K562 (cell line): ENCODE measurements at places on chromosomes 5 and 9. TPM values are rescaled to one million over a fixed set of nuclear protein-coding genes. Genes with fewer than 3 reads are reported as not detected.

Gene CYSRT1
- polyA plus RNA-seq: 0.15 and 1.4 TPM in 2 replicates

Gene CDC20B
- not detected in 2 replicates for polyA plus RNA-seq

Gene LRRC19
- polyA plus RNA-seq: not detected in 2 replicates

DNA sequence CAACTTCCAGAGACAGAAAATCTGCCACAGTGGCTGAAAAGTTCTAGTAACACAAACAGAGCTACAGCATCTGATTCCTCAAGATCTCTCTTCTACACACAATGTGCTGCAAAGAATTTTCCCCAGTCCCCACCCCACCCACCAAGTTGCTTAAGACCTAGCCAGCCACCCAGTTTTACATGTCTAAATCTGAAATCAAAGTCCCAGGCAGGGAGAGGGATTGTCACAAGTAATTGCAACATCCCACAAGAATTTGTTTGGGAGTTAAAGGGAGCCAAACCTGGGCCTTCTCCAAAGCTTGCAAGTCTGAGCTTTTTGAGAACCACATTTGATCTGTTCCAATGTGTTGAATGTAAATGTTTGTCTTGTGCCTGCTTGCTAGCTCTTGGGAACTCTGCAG is 15.5 kb downstream of the IGIP start:
- no peak for DNase-seq

DNA sequence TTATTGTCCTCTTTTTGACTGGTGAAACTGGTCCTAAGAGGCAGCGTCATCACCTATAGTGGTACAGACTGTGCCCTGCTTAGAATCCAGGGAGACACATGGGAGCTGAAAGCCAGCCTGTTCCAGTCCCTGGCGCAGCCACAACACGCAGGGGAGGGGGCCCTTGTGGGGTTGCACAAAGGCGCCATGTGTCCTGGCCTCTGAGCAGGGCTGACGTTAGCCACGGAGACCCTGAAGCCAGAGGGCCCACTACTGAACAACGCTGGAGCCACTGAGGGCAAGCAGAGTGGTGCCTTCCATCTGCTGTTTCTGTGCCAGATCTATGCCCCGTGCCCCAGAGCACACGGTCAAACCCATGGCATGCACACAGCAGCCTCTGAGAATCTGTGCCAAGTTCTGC is 147.3 kb downstream of the ACTL7B start:
- no peak for DNase-seq

DNA sequence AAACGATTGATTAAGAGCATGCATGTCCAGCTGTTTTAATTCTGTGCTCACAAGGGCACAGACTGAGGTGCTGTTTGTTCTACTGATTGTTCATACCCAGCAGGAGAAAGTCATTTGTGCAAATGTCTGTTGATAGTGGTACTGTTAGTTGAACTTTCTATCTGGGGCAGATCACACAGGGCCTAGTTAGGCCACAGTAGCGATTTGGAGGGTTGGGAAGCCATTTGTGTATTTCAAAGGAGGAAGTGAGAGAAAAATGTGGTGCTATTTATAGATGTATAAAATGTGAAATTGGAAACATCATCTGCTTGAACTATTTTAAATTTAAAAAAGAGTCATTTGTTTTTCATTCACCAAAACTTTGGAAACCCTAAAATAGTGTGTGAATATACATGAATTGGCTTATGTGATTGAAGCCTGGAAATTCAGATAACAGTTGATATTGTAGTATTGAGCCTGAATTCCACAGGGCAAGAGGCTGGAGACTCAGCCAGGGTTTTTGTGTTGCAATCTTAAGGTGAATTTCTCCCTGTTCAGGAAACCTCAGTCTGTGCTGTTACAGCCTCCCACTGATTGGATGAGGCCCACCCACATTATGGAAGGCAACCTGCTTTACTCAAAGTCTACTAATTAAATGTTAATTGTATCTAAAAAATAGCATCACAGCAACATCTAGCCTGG is 162.0 kb upstream of the CDKN2B start:
- DNase-seq: no peak

Gene THOC3
- 147 and 152 TPM in 2 replicates for polyA plus RNA-seq

Gene MAMDC2
- not detected in 2 replicates for polyA plus RNA-seq

Gene CD14
- polyA plus RNA-seq: 0.32 and 1.0 TPM in 2 replicates

DNA sequence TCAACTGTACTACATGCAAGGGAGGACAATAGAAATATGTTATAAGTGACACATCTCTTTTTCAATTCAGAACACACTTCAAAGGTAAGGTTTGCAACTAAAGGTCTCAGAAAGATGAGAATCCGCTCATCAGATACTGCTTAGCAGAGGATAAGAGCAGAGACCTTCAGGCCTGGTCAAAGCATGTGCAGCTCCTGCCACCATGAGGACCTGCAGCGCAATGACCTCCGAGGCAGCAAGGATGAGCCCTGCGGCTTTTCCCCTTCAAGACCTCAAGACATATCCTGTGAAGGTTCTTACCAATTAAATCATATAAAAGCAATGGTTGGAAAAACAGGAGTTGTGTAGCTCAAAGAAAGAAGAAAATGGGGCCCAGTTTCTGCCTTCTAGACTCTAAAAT is 135.8 kb downstream of the TRIM36 start:
- no peak for DNase-seq

Gene PCDHGA6
- 0.08 and 0.24 TPM in 2 replicates for polyA plus RNA-seq

Gene STPG3
- polyA plus RNA-seq: not detected in 2 replicates

GRCh38 chr9:26462213-26462612 is 430.4 kb downstream of the CAAP1 start:
- DNase-seq: no peak

Gene SLC6A7
- not detected in 2 replicates for polyA plus RNA-seq

DNA sequence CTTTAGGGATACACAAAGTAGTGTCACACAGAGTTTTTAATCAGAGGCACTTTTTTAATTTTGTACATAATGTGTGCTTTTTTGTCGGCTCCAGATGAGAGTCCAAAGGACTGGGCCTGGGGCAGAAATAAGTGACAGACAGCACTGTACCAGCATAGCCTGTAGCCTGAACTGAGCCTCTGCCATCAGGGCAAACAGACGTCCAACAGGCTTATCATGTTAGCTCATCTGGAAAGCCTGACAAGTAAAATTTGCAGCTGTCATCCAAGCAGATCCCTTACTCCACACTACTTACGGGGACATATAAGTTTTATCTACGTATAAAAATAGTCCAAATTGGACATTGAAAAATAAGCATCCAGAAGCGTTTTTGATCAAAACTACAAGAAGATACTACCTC is 233.1 kb upstream of the GAS1 start:
- DNase-seq: no peak

DNA sequence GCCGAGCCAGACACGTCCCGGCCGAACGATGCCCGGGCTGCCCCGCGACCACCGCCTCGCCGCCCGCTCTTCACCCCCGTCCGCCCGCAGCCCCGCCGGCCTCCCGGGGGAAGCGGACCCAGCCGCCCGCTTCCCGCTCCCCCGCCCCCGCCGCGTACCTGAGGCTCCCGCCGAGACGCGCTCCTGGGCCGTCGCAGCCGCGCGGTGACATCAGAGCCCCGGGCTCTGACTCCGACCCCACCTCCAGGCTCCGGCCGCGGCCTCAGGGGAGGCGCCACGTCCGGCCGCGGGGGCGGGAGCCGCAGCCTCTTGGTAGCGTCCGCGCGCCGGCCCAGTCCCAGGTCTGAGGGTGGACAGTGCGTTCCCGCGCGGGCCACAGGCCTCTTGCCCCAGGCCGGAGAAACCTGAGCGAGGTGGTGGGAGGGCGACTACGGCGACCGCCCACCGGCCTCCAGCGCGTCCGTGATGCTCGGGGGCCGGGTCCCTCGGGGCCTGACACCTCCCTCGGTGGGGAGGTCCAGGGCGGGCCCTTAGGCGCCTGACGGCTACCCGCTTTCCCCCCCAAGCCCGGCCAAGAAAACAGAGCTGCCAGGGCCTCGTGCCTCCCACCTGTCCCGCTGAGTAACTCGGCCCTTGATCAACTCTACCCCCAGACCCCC is at the start of gene SHROOM1:
TSS of gene SHROOM1 (minus strand) at position 212 of the 659 bp plus-strand sequence. CDS start 4,507 bp downstream, outside the sequence.
- DNase-seq: peak; percentile 91

Gene CBY3
- polyA plus RNA-seq: not detected in 2 replicates

DNA sequence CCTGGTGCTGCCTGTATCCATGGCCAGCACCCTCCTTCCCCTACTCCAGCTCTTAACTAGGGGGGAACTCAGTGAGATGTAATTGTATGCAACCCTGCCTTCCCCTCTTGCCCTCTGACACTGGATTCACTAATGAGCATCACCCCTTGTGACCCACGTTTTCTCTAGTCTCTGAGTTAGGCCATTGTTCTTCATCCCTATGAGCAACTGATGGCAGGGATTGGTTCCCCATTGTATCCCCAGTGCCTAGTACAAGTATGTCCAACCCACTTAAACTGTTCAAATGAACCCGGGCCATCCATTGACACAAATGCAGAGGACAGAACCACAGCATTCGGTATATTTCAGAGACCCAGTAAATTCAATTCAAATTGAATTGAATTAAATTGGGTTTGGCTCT is 77.6 kb upstream of the ASTN2 start:
- no peak for DNase-seq

DNA sequence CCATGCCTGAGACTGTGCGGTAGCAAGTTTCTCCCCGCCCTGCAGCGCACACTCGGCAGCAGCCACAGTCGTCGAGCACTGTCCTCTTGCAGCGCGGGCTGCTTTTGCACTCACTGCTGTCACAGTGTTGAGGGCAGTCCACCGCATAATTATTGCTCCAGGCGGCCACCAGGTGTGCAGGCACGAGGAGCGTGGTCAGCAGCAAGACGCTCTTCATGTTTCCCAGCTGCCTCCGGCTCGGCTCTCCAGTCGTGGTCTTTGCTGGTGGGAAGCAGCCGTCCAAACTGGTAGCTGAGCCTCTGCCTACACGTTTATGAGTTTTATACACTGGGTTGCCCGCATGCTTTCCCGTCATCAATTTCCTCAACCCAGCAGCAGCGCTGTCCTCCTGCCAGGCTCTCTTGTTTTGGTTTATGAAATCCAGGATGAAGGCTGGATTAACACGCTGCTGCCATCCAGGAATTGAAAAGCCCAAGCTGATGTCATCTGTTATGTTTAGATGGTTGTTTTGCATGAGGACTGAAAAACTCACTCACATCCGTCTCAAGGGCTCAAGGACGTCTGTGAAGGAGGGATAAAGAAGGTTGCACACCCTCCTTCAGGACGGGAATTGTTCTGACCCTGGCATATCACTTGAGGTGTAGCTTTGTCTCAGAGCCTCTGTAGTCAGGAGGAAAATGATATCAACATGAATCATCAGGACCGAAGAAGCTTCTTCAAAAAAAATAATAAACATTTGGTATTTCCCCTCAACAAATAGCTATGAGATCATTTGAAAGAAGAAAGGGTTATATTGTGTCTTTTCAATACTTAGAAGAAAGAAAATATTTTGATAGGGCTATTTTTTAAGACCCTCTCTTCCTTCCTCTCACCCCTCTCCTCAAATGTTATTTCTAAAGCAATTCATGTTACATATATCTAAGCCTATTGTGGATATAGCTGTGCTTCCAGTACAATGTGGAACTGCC is at the start of gene ESM1:
TSS of gene ESM1 (minus strand) at position 293 of the 968 bp plus-strand sequence. CDS start at position 217, 76 bp downstream.
- DNase-seq: no peak

Gene C9orf78
- 228 and 240 TPM in 2 replicates for polyA plus RNA-seq

GRCh38 chr9:136576269-136576626 is 30.4 kb upstream of the NOTCH1 start:
- DNase-seq: no peak

- DNase-seq: no peak
Measured at GRCh38 chr5:111733571-111733970, 23.4 kb downstream of the NREP start.

- DNase-seq: no peak
Measured at GRCh38 chr5:45113726-45114125, 305.0 kb downstream of the MRPS30 start.

Gene TAF11L5
- polyA plus RNA-seq: 0.20 TPM in 1 of 2 replicates, not detected in the other

DNA sequence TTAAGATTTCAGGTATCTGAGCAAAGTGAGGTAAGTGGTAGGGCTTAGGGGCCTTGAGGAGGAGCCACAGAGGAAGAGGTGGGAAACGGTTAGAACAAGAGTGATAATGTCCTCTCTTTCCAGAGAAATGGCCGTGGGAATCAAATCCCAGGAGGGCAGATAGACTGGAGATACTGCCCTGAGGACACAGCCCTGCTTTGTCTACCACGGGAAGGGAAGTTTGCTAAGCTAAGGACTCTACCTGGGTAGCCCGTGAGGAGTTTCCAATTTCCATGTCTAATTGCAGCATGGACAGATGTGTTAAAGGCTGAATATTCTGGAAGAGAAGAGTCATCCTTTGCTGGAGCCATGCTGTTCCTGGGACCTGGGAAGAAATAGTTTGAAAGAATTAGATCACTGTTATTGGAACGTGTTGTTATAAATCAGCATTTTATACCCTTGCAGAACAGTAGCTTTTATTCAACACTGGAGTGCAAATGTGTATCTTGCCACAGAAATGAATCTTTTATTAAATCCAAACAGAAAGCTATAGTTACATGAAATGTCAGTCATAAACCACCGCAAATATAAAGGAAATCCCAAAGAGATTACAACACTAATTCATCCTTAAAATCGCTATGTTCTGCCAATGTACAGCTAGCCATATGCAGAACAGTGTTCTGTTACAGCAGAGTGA is 133.2 kb upstream of the LHFPL2 start:
- no peak for DNase-seq

Gene MAP1B
- 12.5 and 12.9 TPM in 2 replicates for polyA plus RNA-seq

- DNase-seq: no peak
Measured at GRCh38 chr5:179802950-179803562, 3.6 kb downstream of the MGAT4B start.

- DNase-seq: no peak
Measured at GRCh38 chr5:72467461-72467860, 39.7 kb downstream of the ZNF366 start.

- no peak for DNase-seq
Measured at GRCh38 chr9:135563039-135563476, 1.5 kb downstream of the PAEP start.

Gene PAPPA
- 0.11 and 0.23 TPM in 2 replicates for polyA plus RNA-seq

GRCh38 chr9:97441729-97442128 is 29.8 kb downstream of the TDRD7 start:
- no peak for DNase-seq

DNA sequence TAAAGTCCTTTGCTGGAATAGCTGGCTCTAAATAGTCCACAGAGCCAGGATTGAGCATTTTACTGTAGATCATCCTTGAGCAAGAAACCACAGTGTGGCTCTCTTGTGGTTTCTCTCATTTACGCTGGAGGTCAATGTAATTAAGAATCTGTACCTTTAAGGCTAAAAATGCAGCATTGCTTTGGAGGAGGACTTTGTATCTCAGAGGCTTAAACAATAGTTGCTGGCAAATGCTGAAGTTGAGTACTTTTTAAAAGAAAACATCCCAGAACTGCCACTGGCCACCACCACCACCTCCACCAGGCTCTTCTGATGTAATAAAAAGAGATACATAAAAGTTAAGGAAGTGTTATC is 177.3 kb upstream of the ADAMTSL1 start:
- DNase-seq: no peak
